ACHN (cell line): ENCODE measurements at places on chromosomes 13 and 19.

DNA sequence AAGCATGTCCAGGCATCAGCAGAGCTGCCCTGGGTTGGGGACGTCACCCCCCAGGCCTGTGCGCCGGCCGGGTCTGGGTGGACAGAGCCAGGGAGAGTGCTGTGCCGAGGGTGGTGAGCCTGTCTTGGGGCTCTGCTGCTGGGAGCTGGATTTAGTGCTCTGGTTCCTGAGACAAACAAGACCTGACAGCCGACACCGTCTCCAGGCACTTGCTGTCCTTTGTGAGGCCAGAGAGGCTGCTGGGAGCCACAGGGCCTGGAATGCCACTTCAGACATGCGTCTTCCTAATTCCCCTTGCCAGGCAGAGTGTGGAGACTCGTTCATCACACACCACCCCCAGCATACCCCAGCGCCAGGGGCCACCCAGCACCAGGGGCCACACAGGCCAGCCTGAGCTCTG lies 165.8 kb downstream of the KDM4B start:
- no peak for DNase-seq

DNA sequence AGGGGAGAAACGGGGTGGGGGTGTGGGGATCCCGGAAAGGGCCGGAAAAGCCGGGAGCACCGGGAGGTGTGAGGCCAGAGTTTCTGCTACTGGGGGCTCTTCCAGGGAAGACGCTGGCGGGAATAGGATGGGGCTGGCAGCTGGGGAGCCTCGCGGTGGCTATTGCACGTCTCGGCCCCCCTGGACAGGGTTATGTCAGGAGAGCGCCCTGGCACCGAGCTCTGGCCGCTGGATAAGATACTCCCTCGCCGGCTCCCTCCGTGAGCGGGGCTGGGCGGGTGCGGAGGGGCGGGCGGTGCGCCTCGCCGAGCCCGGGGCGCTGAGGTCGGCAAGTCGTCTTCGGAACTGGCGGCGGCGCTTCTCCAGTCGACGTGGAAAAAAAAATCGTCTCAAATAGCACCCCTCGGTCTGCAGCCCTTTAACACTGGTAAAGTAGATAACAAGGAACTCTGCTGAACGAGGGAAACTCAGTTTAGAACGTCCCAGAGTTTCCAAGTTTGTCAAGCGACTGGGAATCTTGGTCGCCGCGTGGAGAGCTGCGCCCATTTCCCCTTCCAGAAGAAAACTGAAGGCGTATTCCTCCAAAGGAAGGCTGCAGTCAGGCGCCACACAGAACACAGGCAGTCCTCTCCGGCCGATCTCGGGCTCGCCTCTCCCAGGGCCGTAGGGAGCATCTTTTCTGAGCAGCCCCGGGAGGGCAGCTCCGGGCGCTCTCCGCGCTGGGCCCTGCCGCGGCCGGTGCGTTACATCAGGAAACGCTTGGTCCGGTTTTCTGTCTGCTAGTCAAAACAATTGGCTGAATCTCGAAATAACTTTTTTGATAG lies 115.1 kb downstream of the KCNRG start:
- DNase-seq: peak; percentile 37

- DNase-seq: peak; percentile 85
Observed at GRCh38 chr19:45632468-45633196, 6.6 kb downstream of the EML2 start.

DNA sequence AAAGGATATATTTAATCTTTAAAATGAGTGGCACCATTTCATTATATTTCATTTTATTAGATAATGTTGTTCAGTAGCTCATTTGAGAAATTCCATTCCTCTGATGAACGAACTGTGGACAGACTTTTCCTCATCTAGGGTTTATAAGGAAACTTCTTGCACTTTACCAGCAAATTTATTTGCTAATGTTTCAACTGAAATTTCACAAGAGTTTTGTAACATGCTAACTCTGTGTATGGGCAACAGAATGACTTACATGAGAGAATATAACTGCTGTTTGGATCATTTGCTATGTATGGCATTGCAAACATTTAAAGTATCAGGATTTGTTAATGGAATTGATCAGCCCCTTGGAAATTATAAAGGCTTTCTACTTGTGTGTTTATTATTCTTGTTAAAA lies 3.7 kb upstream of the IRS2 start:
- DNase-seq: no peak

DNA sequence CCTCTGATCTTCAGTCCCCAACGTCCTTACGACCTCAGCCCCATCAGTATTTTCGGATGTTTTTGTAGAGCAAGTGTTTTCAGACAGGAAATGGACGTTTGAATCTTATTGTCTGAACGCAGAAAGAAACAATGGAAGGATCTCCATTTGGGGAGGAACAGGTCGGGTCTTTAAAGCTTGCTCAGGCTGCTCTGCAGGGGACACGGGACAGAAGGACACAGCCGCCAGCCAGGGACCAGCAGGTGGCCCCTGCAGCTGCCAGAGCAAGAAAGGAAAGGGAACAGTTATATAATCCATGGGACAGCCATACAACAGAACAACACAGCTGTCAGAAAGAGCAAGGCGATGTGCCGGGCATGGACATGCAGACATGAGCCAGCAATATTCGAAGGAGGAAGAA lies 18.5 kb upstream of the IGLON5 start:
- no peak for DNase-seq

GRCh38 chr13:44373601-44374347 lies at the start of gene SERP2:
SERP2 (plus strand) TSS chr13:44373824; CDS start chr13:44374026, 202 bp downstream.
- DNase-seq: peak; percentile 8

DNA sequence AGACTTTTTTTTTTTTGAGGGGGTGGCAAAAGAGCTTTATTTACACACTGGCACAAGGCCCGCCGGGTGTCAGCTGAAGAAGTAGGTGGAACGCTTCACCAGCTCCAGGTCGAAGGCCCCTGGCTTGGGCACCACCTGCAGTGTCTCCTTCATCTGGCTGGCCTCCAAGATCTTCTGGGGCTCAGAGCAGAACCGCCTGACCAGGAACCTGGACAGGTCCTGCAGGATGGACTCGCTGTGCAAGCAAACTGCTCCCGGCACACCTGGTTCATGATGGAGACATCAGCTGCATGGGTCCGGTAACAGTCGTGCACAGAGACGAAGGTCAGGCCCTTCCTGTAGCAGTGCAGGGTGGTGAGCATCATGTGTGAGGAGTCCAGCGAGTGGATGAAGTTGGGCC lies 4.4 kb upstream of the CYP4F2 start:
- DNase-seq: no peak

DNA sequence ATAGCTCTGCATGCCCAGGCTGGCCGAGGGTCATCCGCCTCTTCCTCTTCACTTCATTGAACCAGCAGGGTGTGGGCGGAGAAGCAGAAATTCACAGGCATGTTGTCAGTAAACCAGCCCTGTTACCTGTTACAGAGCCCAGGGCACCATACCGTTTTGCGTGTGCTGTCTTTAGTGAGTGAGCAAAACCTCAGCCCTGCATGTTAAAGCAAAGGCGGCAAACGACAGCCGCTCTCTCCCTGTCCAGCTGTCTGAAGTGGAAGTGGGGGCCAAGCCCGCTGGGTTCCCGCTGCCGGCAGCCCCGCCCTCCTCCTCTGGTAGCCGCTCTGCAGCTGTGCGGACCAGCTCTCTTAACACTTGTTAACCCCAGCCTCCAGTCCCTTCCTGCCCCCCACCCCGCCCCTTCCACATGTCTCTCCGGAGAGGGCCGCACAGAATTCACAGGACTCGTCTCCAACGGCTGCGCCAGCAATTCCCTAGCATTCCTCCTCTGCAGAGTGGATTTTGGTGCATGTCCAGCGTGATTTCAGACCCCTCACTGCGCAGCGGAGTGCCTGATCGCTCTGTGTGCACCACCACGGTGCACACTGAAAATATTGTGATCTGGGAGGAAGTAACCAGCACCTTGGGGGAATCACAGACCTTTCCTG lies 12.7 kb downstream of the KLHL26 start:
- no peak for DNase-seq

GRCh38 chr19:41427647-41428480 lies 690 bp upstream of the B3GNT8 start:
- no peak for DNase-seq

DNA sequence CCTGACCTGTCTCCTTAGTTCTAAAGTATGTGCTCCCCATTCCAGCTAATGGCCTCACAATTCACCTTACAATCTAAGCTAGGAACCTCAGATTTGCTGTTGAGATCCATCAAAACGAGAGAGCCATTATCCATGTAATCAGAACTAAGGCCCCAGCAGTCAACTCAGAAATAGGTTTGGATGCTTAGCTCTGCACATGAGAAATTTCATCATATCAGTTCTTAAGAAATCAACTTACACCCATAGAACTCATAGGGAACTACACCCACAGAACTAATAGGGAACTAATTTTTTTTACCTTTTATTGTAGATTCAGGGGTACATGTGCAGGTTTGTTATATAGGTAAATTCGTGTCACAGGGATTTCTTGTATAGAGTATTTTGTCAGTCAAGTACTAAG lies 28.7 kb downstream of the CYSLTR2 start:
- no peak for DNase-seq

- no peak for DNase-seq
Observed at GRCh38 chr19:46134527-46134926, 10.0 kb upstream of the IGFL3 start.

- DNase-seq: no peak
Observed at GRCh38 chr19:55676383-55676782, 1.4 kb downstream of the EPN1 start.

DNA sequence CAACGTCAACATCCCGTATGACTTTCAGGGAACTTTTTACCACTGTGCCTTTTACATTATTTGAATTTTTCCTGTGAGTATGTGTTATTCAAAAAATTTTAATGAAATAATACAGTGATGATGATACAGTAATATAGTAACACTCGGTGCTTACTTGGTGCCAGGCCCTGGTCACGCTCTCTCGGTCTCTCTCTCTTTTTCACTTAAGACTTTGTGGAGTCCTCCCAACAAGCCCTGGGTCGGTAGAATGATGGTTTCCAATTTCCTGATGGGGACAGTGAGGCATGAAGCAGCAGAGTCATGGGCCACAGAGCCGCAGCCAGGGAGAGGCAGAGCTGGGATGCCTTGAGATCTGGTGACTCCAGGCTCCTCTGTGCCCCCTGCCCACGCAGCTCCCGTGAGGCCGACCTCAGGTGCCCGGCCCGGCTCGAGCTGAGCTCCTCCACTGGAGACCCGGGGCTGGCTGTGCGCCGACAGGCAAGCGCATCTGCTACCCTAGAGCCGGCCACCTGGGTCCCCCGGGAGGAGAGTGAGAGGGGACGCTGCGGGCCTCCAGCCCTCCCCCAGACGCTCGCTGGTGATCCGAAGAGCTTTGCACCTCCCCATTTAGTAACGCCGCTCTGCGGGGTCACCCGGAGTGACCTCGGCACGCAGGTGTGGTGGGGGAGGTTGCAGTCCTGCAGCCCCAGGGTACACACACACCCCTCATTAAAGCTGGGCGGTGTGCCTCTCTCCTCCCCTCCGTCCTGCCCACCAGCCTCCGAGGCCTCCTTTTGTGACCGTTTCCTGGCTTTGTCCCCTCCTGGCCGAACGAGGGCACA lies 4.4 kb upstream of the SBK3 start:
- peak; percentile 73 for DNase-seq

DNA sequence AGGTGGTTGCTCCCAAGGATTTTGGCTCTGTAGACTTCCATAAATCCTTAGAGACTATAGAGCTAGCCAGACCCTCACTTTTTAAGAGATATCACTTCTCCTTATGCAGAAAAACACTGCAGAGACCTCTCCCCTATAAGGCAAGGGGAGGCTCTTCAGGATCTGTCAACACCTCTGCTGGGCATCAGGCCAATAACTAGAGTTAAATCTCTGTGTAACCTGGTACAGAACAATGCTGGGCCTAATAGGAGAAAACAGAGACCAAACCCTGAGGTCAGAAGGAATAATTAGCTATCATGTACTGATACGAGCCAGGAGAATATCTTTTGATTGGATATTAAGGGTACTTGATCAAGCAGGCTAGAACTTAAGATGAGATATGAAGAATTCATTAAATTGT lies 358.5 kb downstream of the TBC1D4 start:
- no peak for DNase-seq

DNA sequence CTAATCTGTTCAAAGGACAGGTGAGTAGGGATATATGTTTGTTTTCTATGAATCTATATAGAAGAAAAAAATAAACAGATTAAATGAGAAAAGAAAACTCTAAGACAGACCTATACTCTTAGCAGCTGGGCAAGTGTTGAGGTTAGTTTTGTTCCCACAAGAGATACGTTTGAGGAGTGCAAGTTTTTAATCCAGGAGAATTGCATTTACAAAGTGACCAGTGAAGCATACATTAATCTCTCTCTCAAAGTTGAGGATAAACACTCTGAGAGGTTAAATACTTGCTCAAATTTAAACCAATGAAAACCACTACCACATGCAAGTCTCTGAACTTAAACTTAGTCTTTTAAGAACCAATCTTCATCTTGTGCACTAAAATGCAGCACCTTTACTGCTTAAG lies 930.5 kb upstream of the MIR17HG start:
- DNase-seq: no peak

- no peak for DNase-seq
Observed at GRCh38 chr13:37270226-37271001, 164.9 kb upstream of the CSNK1A1L start.

DNA sequence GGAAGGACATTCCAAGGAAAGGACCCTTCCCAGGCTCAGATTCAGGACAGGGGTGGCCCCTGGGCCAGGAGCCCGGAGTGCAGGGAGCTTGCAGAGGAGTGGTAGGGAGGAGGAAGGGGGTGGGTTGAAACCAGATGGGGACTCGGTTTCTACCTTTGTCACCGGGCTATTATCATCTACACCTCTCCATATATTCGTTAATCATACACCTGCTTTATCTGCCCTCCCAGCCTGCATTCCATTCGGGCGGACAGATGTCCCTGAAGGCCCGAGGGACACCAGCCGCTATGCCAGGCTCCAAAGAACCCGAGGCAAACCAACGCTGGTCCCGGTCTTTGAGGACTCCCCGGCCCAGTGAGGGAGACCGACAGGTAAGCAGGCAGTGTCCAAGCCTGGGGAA lies 15.5 kb upstream of the MYH14 start:
- DNase-seq: no peak

DNA sequence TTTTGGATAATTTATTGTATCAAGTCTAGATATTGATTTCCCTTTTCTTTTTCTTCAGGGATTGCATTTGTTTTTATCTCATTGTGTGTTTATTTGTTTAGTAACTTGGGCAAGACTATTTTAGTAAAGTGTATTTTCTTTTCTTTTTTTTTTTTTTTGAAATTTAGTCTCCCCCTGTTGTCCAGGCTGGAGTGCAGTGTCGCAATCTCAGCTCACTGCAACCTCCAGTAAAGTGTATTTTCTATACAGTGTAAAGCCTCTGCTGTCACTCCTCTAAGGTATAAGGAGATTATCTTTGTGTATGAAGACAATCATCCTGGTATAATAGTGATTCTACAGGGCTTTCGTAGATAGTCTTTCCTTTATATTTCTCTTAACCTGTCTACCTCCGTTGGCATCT lies 2546.0 kb downstream of the PCDH9 start:
- DNase-seq: no peak

GRCh38 chr19:1756264-1756663 lies 3.0 kb downstream of the ONECUT3 start:
- DNase-seq: no peak

GRCh38 chr13:54975676-54976075 lies 1947.1 kb downstream of the OLFM4 start:
- no peak for DNase-seq
